Stimulated activated CD4-positive, alpha-beta T cell treated with anti-CD3 and anti-CD28 coated beads, TNF-alpha, amount 100 ng/mL, for 24 hours (primary cell): ENCODE measurements at places on chromosomes 11 and 22.

- no peak for DNase-seq
Measured at GRCh38 chr11:116986521-116987105, 111.6 kb downstream of the SIK3 start.

- no peak for DNase-seq
Measured at GRCh38 chr11:1746511-1746931, 3.9 kb downstream of the IFITM10 start.

GRCh38 chr11:10497371-10498021, 42.4 kb downstream of the AMPD3 start:
- no peak for DNase-seq

GRCh38 chr11:86197448-86197847, 47.1 kb upstream of the EED start:
- no peak for DNase-seq

DNA sequence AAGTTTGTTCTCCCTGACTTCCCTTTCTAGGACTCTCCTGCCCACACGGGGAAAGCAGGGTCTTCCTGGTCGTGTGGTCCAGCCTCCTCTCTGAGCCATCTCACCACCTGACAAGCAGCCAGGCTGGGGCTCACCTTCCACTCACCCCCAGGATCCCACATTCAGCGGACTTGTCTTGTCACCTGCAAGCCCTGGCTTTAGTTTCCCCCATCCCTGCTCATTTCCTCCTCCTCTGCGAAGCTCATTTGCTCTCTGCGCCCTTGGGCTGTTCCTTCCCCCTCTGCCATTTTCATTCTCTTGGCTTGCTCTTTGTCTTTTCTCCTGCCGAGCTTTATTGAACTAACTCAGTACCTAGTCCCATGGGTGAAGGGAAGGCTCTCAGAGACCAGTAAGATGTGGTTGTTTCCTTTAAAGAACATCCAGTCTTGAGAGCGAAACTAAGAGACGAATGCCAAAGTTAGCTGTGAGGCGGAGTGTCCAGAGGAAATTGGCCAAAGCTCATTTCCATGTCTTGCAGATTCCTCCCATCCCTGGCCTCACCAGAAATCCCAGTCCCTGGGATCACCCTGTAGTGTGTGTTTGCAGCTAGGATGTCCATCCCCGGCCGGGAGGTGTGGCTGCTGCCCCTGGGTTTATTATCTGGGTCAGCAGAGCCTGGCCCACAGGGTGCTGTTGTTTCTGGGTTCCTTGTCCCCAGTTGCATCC, 2.0 kb downstream of the ST14 start:
- DNase-seq = no peak
